ENCODE measurements at places on chromosomes 12 and 14.

GRCh38 chr12:1906579-1906978 lies 11.9 kb downstream of the CACNA2D4 start:
- no peak for DNase-seq

GRCh38 chr12:5441497-5442236 lies 9.8 kb downstream of the NTF3 start:
- DNase-seq: peak; percentile 89

DNA sequence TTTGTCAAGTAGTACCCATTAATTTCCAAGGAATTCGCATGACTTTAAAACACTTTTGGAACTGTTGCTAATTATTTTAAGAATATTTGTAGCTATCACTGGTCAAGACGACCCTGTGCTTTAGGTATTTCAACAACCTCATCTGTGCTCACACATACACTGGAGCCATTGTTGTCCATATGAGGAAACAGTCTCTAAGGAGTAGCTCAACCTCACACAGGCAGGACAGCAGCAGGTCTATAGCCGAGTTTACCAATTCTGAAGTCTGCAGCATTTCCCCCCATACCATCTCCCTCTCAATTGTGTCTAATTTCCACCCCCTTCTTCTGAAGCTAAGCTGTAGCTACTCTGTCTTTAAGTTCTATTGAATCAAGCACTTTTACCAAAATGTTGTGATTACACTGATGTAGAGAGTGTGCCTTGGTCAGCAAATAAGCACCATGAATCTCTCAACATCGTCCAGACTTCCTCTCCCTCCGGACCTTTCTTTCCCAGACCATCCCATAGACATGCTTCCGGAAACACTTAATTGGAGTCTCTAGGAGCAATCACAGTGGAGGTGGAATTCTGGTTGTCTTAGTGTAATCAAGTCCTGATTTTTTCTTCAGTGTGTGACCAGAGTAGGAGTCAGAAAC lies 48.5 kb upstream of the NUAK1 start:
- no peak for DNase-seq

DNA sequence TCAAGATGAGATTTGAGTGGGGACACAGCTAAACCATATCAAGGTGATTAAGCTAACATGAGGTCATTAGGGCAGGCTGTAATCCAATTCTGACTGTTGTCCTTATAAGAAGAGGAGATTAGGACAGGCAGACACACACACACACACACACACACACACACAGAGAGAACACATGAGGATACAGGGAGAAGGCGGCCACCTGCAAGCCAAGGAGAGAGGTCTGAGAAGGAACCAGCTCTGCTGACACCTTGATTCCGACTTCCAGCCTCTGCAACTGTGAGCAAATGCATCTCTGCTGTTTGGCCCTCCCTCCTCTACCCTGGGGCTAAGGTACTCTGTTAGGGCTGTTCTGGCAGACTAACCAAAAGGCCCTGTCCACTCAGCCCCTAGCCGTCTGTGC lies 112.5 kb upstream of the GSC start:
- no peak for DNase-seq

- peak; percentile 38 for DNase-seq
Observed at GRCh38 chr12:1908758-1909157, 9.7 kb downstream of the CACNA2D4 start.

GRCh38 chr14:91754819-91755218 lies 22.9 kb upstream of the CATSPERB start:
- DNase-seq: no peak

- DNase-seq: no peak
Observed at GRCh38 chr12:12039897-12040296, 30.8 kb upstream of the BCL2L14 start.

- no peak for DNase-seq
Observed at GRCh38 chr14:53109105-53110041, 43.8 kb downstream of the DDHD1 start.

DNA sequence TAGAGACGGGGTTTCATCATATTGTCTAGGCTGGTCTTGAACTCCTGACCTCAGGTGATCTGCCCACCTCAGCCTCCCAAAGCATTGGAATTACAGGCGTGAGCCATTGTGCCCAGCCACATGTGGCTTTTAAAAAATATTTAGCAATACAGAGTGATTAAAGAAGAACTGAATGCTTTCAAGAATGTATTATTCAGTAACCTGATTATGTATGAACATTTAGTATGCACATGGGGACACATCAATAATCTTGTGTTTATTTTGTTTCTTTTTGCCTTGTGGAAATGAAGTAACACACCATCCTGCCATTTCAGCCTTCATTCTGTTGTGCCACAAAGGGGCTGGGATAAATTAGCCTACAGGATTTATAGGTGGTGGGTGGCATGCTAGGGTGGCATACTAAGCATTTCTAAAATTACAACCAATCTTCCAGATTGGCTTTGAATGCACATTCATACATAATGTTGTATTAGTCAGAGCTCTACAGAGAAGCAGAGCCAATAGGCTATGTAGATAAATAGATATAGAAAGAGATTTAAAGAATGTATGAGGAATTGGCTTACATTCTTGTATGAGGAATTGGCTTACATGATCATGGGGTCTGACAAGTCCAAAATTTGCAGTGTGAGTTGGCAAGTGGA lies 25.5 kb upstream of the TXNRD1 start:
- DNase-seq: no peak

GRCh38 chr12:96506776-96507175 lies 17.4 kb downstream of the CFAP54 start:
- DNase-seq: no peak

DNA sequence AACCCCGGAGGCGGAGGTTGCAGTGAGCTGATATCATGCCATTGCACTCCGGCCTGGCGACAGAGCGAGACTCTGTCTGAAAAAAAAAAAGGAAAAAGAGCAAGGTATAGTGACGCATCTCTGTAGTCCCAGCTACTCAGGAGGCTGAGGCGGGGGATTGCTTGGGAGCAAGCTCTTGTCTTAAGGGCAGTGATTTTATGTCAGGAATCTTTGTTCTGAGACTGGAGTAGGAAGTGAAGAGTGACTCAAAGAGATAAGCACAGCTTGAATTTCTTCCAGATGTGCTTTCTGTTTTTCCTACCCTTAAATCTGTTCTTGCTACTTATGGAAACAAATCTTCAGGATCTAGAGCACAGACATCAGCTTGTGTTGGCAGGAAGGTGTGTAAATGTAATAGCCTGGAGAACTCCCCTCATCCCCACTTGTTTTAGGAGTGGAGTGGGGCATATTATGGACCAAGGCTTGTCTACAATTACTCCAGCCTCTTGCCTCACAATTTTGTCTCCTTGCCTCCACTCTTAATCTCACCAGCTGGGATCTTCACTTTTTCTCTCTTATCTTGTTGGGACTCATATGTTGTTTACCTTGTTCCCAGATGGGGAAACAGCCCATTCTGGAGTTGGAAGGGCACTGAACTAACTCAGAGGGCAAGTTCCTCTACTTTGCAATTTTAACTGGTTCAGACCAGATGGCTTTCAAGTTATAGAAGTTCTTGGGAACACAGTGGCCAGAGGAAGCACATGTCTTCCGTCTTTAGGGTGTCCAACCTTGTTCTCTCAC lies 7.5 kb downstream of the TMED2 start:
- DNase-seq: no peak

DNA sequence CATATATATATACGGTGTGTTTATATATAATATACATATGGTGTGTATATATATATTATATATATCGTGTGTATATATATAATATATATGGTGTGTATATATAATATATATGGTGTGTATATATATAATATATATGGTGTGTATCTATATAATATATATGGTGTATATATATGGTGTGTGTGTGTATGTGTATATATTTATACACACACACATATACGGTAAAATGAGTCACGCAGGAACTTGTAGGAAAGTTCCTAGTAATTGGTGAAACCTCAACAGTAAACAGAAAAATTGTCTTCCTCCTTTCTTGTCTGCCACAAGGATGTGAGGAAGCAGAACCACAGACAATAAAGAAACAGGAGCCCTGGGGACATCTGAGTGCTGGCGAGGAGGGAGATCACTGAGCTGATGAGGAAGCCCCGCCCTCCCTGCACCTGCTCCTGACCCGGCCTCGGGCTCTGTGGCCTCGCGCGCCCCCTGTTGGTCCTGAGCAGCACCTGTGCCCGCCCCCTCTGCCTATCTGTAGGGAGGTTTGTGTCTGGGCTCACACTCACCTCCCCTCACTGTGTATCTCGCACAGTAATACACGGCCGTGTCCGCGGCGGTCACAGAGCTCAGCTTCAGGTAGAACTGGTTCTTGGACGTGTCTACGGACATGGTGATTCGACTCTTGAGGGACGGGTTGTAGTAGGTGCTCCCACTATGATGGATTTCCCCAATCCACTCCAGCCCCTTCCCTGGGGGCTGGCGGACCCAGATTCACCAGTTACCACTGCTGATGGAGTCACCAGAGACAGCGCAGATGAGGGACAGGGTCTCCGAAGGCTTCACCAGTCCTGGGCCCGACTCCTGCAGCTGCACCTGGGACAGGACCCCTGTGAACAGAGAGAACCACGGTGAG lies 1079.4 kb downstream of the TMEM121 start:
- no peak for DNase-seq

GRCh38 chr12:45166056-45166455 lies 49.8 kb upstream of the ANO6 start:
- no peak for DNase-seq

GRCh38 chr12:96994900-96995299 lies 87.8 kb downstream of the NEDD1 start:
- no peak for DNase-seq
